ENCODE measurements at places on chromosomes 11 and 22.

GRCh38 chr22:35152316-35152715 is 86.4 kb downstream of the ISX start:
- no peak for DNase-seq

GRCh38 chr11:60634126-60634525 is 65.3 kb upstream of the MS4A8 start:
- DNase-seq: no peak

GRCh38 chr11:108559340-108559739 is 34.2 kb downstream of the EXPH5 start:
- DNase-seq: no peak

DNA sequence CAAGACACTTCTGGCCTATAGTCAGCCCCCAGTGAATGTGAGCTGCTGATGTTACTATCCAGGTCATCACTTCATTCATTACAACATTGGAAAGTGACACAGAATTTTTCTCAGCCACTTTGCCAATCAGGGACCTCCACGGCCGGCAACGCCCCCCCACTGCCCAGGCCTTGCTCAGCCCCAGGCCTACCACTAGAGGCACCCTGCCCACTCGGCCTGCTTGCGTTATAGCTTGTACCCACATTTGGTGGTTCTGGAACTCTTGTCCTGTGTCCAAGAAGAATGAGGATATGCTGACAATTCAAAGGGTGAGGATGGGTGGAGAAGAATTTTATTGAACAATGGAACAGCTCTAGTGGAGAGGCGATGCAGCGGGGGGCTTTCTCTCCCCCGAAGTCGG is 96.2 kb downstream of the TSPAN18 start:
- DNase-seq: no peak

GRCh38 chr22:49263101-49263500 is 564.6 kb downstream of the BRD1 start:
- DNase-seq: no peak

- DNase-seq: no peak
Observed at GRCh38 chr22:27975381-27976013, 56.4 kb upstream of the PITPNB start.

DNA sequence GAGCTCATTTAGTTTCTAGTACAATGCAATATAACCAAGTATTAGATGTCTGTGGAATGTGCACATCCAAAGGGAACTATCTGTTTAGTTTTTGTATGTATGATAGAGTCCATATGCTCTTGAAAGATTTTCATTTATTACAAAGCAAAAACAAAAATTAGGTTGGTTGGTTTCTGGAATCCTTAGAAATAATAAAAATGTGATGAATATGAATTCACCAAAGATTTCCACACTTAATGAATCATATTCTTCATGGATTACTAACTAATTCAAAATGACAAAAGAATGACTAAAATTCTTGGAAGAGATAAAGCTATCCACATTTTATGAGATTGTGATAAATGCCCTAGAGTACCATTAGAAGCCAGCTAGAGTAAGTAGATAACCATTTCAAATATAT is 261.1 kb downstream of the SBF2 start:
- no peak for DNase-seq

DNA sequence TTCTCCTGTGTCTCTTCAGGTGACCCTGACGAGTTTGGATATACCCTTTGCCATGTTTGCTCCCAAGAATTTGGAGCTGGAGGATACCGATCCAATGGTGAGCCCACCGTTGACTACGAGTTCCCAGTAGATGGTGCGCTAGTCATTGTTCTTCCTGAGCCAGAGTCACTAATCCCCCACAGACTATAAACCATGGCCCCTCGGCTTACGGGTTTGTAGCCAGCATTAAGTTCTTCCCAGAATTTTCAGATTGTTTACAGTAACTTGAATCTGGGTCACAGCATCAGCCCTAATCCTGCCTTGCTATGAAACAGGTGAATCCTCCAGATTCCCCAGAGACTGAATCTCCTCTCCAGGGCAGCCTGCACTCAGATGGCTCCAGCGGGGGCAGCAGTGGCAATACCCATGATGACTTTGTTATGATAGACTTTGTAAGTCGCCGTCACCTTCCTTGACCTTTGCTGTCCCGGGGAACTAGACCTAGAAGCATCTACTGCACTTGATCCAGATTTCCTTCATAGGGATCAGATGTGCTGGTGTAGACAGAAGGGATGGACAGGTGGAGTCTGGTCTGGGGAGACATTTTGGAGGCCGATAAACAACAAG is 31.8 kb downstream of the ARHGAP1 start:
- DNase-seq: no peak

DNA sequence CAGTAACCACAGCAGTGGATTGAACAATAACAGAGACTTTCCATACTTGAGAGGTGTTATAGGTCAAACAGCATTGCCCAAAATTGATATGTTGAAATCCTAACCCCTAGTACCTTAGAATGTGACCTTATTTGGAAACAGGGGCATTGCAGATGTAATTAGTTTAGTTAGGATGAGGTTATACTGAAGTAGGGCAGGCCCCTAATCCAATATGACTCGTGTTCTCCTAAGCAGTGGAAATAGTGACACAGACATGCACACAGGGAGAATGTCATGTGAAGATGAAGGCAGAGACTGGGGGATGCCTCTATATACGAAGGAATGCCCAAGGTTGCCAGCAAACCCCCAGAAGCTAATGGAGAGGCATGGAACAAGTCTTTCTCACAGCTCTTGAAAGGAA is 270.5 kb downstream of the TENM4 start:
- DNase-seq: no peak

GRCh38 chr11:64542172-64543125 is 48.6 kb upstream of the SLC22A12 start:
- no peak for DNase-seq

DNA sequence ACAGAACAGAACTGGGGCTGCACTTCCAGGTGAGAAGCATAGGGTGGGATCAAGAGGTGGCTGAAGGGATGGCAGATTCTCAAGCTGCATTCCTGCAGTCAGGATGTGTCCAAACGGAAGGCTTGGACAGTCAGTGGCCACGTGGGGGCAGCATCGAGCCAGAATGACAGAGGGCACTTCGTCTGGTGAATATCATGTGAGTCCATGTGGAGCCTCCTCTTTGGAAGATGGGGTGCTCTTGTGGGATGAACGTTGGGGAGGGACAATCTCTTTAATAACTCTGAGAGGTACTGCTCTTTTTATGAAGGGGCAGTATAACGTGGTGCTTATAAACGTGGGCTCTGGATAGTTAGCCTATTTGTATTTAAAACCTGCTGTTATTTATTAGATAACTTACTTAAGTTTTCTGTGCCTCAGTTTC is 154.9 kb upstream of the NAV2 start:
- DNase-seq: peak; percentile 10

Measured in activated naive CD4-positive, alpha-beta T cell (primary cell).